NCI-H1048 (cell line): ENCODE measurements at places on chromosomes 12 and 14.

- no peak for DNase-seq
Observed at GRCh38 chr14:37406095-37406494, 189.0 kb downstream of the FOXA1 start.

DNA sequence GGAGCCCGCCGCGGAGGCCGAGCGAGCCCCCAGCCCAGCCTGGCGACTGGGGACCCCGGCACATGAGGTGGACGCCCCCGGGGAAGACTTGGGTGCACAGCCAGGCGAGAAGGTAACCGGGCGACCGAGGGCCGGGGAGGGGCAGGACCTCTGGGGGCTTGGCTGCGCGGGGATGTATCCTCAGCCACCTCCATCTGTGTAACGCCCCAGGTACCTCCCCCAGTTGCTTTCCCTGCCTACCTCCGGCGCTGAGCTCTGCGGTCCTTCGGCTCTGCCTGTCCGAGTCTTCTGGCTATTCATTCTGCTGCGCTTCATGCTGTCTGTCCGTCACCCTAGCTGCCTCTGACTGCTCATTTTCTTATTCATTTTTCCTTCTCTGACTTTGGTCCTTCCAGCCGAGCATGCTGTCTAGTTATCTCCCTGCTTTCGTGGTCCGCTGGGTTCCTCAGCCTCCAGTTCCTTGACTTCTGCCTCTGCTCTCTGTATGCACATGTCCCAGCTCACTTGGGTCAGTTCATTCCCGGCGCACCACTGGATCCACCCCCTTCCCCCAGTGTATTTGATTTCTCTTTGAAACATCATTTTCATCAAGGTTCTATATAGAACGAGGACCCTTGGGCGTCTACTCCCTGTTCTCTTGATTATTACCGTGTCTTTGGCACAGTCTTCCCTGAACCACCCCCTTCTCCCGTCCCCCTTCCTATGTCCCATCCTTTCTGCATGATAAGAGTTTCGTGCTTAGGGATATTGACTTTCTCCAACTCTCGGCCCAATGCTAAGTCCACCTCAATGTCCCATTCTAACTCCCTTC lies 612 bp downstream of the PHC1 start:
- DNase-seq, result no peak

- no peak for DNase-seq
Observed at GRCh38 chr14:65261425-65261920, 151.1 kb upstream of the FUT8 start.

DNA sequence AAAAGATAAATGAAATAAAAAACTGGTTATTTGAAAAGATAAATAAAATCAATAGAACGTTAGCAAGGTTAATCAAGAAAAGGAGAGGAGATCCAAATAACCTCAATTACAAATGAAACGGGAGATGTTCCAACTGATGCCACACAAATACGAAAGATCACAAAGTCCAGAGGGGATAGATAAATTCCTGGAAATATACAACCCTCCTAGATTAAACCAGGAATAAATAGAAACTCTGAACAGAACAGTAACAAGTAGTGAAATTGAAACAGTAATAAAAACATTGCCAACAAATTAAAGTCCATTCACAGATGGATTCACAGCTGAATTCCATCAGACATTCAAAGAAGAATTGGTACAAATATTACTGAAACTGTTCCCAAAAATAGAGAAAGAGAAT lies 12.4 kb downstream of the CLEC1A start:
- no peak for DNase-seq

- no peak for DNase-seq
Observed at GRCh38 chr14:90578283-90578985, 181.6 kb downstream of the CALM1 start.
